ENCODE measurements at places on chromosomes 16 and 17. TPM values are rescaled to one million over a fixed set of nuclear protein-coding genes. Genes with fewer than 3 reads are reported as not detected.

KRTAP4-8 gene
- not detected for total RNA-seq

MYH11 gene
- total RNA-seq, result 0.05 TPM

SLC5A10 gene
- total RNA-seq, result 0.87 TPM

SLC9A5 gene
- 0.60 TPM for total RNA-seq

CCDC40 gene
- 1.4 TPM for total RNA-seq

MT4 gene
- total RNA-seq, result not detected

PPP1R1B gene
- total RNA-seq, result 0.15 TPM

DNAH17 gene
- 0.35 TPM for total RNA-seq

P2RX1 gene
- total RNA-seq, result not detected

CFAP97D1 gene
- under 0.01 TPM for total RNA-seq

KRTAP2-3 gene
- 5.9 TPM for total RNA-seq

CA4 gene
- total RNA-seq, result not detected

ESRP2 gene
- total RNA-seq, result 13.9 TPM

ZNF423 gene
- 0.35 TPM for total RNA-seq

GRCh38 chr17:29069526-29070041, 26.6 kb downstream of the PIPOX start:
- DNase-seq, result peak; percentile 46

GRCh38 chr16:57640612-57641011, 12.2 kb downstream of the ADGRG1 start:
- DNase-seq, result no peak

GRCh38 chr17:40333781-40334448, 24.9 kb downstream of the RARA start:
- no peak for DNase-seq

GRCh38 chr16:53966821-53967571, 263.0 kb downstream of the FTO start:
- no peak for DNase-seq

DNA sequence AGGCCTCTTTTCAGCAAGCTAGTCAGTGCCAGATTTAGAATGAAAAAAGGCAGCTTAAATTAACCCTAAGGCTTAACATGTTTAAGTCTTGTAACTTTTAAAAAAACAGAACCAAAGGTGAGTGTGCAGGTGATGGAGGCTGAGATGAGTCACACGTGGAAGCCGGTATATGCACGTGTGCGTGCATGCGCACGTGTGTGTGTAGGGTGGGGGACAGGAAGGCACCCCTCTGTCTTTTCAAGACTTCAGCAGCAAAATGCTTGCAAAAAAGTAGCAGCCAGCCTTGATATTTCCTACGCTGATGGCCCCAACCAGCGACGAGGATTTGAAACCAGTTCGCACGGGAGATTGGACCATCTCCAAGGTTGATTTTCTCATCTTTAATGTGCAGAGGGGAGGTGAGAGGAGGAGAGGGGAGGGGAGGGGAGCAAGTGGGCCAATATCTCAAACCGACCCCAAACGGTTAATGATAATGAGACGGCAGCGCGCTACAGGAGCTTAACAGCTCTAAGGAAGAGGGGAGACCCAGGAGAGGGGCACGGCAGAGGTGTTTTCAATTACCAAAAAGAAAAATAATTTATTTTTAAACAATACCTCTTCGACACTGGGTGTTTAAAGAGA, 154.7 kb downstream of the ZNF423 start:
- DNase-seq, result no peak

GRCh38 chr17:47879776-47880454, 16.1 kb upstream of the SP2 start:
- DNase-seq, result no peak

GRCh38 chr16:27977966-27978365, 85.5 kb downstream of the GSG1L start:
- no peak for DNase-seq

- no peak for DNase-seq
These were observed 12.6 kb upstream of the PRR29 start for GRCh38 chr17:63985387-63986140.

GRCh38 chr17:31523862-31524730, 132.6 kb downstream of the RAB11FIP4 start:
- DNase-seq, result no peak

DNA sequence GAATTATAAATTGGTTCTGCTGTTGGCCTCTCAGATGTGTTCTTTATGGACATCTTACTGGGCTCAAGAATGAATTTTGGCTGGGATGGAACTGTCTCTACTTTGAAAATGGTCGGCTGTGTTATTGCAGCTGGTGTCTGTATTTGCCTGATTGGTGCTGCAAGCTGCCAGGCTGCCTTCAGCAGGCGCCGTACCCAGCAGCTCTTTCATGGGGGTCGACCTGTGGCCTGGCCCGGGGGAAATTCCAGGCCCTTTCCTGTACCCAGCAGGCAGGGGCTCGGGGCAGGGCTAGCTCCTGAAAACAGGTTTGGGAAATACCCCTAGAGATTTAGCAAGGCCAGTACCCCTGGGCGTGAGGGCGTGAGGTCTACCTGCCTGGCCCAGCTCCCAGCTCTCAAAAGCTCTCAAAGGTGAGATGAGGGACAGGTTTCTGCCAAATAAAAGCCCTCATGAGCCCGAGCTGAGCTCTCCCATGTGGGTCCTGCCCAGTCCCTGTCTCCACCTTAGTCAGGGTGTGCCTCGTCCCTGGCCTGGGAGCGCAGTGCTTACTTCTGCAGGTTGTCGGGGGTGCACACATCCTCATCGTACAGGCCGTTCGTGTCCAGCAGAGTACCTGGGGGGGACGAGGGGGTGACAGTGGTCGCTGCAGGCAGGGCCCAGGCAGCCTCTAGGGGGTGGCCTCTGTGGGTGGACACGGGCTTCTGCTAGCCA, 52.3 kb downstream of the PRMT7 start:
- no peak for DNase-seq

DNA sequence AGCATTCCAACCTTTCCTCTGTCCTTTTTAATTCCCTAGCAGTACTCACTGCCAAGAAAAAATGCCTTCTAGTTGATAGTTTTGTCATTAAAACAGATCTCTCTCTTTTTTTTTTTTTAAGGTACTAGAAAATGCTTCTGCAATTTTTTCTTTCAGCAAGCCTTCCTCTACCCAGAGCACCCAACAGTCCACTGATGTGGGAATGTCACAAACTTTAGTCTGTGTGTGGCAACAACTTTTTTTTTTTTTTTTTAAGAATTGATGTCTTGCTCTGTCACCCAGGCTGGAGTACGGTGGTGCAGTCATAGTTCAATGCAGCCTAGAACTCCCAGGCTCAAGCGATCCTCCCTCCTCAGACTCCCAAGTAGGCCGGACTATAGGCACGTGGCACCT, 34.7 kb downstream of the CDRT15 start:
- DNase-seq, result no peak

- no peak for DNase-seq
These were observed 64.2 kb downstream of the FTO start for GRCh38 chr16:53768167-53768566.

GRCh38 chr17:34070712-34071111, 184.4 kb upstream of the CCL2 start:
- DNase-seq, result no peak

DNA sequence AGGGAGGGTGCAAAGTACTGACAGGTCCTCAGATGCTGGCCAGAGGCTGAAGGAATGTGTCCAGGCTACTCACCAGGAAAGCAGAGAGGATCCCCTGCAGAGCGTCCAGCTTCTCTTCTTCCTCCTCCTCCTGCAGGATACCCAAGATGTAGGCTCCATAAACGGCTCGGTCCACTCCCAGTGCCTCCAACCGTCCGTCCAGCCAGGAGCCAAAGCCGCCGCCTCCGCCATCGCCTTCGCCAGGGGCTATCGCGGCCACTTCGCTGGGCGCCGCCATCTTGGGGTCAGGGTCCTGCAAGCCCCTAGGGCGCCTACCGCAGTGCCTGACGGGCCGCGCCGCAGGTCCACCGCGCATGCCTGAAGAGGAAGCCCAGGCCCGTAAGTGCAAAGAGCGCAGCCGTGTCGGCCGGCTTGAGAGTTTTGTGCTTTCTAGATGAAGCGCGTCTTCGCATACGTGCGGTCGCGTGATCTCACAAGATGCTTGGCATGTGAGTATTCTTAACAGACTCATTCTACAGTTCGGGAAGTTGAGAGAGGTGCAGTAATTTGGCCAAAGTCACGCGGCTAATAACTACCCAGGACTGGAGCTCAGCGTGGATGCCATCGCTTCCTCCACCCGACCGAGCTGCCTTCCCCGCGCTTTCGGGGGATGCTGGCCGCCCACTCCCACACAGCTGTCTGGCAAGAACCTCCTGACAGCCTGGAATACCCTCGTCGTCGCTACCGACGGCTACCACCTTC, at the start of gene CCDC43:
Gene CCDC43 (minus strand): TSS at position 300 of the 741 bp plus-strand sequence. CDS start 23 bp downstream, at position 277.
- peak; percentile 79 for DNase-seq

GRCh38 chr16:87526238-87526947, 33.6 kb upstream of the ZCCHC14 start:
- DNase-seq, result no peak

DNA sequence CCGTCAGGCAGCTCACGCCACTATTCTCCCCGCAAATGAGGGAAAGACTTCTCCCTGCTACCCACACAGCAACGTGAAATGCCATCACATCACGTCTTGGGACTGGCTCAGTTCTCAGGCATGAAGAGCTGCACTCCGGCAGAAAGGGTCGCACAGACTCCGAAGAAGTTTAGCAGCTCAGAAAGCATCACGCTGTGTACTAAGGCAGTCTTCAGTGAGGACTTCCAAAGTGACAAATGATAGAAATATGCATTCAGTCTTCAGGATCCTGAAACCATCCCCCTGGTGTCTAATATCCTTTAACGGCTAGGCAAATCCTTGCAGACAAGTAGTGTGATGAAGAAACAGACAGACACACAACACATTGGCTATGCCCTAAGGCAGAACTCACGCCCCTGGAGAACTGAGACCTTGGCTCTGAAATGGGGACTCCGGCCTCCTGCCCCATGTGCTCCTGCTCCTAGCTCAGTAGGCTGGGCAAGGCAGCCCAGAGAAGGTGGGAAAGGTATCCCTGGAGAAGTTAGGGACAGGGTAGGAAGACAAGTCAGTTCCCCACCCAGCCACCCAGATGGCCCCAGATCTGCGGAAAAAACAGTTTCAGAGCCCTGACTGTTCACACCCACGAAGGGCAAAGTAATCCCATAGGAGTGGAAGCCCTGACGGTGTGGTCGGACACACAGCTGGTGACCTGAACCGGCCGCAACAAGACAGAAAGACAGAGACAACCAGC, 1.6 kb downstream of the XYLT1 start:
- no peak for DNase-seq

GRCh38 chr16:86040496-86040895, 141.5 kb downstream of the IRF8 start:
- no peak for DNase-seq

DNA sequence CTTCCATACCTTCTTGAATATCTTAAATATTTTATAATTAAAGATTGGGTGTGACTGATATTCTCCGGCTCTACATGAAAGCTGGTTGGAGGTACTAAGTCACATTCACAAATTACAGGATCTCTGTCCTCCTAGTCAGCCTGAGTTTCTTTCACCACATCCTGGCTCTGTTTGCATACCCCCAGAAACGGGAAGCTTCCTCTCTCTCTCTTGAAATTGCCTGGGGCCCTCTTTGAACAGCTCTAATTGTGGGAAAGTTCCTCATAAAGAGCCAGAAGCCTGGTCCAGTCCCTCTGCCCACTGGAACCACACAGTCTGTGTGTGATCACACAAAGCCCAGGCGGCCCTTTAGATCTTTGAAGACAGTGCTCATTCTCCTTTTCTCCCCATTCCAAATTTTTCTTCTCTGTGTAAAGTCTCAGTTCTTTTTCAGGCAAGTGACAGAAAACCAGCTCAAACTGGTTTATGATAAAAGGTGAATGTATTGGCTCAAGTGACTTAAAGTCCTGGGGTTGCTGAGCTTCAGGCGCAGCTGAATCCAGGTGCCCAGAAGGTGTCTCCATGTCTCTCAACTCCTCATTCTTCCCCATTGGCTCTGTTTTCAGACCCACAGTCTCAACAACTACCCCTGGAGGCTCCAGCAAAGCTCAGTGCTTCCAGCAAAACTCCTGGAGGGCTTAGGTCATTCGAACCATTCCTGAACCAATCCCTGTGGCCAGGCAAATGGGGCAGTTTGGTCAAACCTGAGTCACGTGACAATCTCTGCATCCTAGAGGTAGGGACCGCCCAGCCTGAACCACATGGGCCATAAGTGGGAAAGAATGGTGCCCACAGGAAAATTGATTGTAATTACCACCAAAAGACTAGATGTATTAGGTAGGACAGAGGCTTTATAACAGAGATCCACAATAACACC, 8.5 kb upstream of the RAI1 start:
- no peak for DNase-seq

DNA sequence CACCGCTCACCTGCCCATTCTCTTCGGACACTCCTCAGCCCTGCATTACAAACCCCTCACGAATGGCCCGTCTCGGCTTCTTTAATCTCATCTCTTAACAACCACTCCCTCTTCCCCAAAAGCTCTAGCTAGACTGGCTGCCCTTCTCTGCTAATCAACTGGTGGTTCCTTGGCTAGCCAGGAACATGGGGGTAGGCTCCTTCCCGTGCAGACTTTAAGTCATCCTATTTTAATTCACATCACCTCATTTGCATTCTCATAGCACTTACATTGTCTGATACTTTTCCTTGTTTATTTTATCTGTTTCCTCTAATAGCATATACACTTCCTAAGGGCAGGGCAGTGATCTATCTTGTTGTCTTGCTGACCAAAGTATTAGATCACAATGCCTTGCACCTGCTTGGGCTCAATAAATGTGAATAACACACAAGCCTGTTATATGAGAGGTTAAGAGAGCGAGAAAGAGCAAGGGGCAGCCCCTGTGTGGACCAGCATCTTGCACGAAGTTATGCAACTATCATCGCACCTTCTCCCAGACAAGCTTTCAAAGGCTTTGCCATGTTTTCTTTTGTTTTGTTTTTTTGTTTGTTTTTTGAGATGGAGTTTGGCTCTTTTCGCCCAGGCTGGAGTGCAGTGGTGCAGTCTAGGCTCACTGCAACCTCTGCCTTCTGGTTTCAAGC, 9.8 kb downstream of the TP53 start:
- no peak for DNase-seq

- DNase-seq, result no peak
These were observed 21.8 kb upstream of the KIF19 start for GRCh38 chr17:74304184-74304583.

- DNase-seq, result no peak
These were observed 518 bp downstream of the MT1E start for GRCh38 chr16:56625943-56626654.

DNA sequence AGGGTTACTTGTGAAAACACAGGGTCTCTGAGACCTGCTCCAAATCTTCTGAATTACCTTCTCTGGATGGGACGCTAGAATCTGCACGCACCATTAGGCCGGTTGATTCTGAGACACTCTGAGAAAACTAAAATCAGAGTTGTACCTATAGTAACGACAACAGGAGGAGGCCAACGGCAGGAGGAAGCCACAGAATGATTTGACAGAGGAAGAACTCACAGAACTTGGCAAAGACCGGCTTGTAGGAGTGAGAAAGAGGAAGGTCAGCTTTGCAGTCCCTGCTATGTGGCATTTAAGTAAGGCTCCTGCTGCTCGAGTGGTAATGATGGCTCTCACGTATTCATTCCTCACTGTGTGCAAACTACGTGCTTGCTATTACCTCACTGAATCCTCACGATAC, 483.0 kb downstream of the TMEM114 start:
- no peak for DNase-seq

GRCh38 chr16:1036726-1037393, 35.7 kb upstream of the SSTR5 start:
- peak; percentile 39 for DNase-seq

Measured in renal cortical epithelial cell (primary cell).